ENCODE measurements at places on chromosomes 3 and 15.

GRCh38 chr15:29311696-29312095 is 42.1 kb upstream of the NSMCE3 start:
- no peak for DNase-seq

DNA sequence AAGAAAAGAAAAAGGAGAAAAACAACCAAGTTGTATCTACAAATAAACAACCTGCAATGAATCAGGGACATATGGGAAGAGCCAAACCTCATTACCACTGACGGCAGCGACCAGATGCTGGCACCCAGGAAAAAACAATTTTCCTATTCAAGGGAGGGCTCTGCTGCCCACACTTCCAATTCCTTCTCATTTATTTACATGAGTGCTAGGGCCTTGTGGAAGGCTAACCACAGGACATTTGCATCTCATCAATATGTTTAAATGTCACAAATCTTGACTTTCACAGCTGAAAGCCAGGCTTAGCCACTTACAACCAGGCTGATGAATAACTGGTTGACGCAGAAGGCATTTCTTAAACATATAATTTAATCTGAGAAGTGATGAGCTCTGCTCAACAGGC is 36.0 kb downstream of the RFTN1 start:
- DNase-seq, result peak; percentile 75

DNA sequence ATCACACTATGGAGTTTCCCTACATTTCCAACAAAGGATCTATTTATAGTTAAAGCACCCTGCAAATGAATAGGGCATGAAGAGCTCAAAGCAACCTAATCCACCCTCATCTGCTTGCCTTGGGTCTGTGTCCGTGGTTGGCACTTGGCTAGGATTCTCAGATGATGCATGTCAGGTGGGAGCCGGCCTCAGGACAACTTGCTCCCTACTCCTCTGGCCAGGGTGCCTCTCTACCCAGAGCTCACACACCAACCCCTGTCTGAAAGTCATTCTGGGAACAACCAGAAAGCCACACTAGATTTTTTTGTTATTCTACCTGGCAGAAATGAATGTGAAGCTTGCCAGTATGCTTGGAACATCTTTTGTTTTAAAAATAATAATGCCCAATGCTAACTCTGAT is 13.2 kb downstream of the ARHGEF3 start:
- no peak for DNase-seq

DNA sequence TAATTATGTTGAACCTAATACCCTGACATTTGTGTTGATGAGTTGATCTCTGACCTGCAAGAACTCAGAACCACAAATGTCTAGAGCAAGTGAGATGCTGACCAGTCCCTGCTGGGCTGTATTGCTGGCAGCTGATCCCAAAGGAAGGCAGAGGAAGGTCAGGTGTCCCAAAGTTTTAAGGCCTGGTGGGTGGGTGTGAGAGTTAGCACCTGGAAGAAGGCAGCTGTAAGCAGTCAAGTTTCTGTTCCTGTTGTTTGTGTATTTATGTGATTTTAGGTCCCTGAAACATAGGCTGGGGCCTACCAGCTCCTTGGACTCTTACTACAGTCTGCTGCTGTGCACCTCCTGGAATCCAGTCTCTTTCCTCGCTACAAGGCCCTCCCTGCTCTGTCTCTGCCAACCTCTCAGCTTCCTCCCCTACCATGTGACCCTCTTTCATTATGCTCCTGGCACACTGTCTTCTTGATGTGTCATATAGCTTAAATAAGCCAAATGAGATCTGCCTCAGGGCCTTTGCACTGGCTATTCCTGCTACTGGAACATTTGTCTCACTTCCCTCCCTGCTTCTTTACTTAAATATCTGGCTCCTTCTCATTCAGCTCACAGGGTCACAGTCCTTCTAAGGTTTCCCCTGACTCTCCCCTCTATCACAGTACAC is 31.0 kb upstream of the ATOSA start:
- DNase-seq, result no peak

DNA sequence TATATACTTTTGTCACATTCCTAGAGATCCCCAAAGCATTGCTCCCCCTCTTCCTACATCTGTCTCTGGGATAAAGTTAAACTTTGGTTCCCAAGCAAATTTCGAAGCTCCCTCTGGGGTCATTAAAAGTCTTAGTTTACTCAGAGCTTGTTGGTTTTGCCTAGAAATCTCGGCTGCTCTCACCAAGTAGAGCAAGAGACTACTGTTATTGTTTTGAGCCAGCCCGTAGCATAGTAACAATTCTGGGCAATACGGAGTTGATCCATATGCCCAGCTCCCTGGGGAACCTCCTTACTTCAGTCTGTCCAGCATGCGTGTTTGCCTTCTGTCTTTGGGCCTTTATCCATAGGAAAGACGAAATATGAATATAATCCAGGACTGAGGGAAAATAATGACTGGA is 10.0 kb upstream of the P3H2 start:
- DNase-seq, result no peak

DNA sequence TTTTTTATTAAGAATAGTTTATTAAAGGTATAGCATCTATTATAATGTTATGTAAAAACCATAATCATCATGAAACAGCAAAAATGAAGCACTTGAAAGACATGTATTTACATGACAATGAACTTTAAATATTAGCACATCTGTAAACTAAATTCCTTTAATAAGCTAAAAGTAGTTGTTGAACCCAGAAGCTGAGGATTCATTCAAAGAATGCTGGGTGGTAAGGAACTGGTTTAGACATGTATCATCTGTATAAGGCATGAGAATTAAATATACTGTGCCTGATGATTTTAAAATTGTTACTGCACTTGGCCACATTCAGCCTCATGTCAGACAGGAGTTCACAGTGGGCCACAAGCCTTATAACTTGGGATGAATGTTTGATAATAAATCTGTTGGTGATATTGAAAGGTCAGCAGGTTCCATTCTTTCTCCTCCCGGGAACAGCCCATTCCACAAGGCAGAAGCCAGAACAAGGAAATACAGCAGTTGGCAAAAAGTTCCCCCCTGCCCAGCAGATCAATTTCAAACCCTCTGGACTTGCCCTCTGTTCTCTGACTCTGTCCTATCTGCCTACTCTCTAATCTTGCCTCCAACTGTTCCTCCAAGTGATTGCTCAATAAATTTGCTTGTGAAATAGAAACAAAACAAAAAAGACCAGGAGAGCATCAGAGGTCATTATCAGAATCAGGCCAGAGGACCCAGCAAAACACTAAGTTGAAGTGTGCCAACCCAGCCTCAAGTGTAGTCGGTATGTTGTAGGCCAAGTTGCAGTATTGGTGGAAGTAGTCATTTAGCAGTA is 49.8 kb upstream of the TEX264 start:
- DNase-seq, result peak; percentile 75

DNA sequence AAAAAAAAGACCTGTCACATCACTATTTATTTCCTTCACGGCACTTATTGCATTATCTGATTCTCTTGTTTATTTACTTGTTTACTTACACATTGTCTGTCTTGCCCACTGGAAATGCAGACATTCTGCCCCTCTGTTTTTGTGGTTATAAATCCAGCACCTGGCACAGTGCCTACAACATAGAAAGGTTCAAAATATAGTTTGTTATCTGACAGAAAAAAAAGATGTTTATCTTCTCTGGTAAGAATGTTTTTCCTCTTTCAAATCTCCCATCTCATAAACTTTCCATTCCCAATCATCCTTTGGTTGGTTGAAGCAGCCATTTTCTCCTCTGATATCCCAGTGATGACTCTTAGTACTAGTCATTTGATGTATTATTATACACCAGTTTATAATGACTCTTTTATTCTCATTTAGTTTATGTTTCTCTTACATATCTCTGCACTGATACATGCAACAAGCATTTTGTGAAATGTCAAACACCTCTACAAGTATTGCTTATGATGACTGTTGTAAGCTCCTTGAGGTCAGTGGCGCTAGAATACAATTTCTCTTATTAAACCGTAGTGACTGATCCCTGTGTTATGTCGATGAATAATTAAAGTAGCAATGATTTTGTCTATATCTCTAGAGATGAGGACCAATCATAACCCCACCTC is 398.4 kb upstream of the TBL1XR1 start:
- DNase-seq, result peak; percentile 57

- DNase-seq, result no peak
Observed at GRCh38 chr15:66641485-66642315, 60.3 kb upstream of the SMAD6 start.

DNA sequence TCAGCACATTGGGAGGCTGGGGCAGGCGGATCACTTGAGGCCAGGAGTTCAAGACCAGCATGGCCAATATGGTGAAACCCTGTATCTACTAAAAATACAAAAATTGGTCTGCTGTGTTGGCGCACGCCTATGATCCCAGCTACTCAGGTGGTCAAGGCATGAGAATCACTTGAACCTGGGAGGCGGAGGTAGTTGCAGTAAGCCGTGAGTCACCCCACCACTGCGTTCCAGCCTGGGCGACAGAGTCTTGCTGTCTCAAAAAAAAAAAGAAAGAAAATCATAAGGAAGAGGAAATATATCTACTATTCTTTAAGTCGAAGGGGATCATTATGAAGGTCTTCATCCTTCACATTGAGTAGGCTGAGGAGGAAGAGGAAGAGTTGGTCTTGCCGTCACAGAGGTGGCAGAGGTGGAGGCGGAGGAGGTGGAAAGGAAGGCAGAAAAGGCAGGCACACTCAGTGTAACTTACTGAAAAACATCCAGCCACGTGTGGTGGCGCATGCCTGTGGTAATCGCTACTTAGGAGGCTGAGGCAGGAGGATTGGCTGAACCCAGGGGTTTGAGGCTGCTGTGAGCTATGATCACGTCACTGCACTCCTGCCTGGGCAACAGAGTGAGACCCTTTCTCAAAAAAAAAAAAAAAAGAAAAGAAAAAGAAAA is 14.2 kb downstream of the CSK start:
- no peak for DNase-seq

- DNase-seq, result no peak
Observed at GRCh38 chr15:95327183-95327525, 1003.3 kb upstream of the NR2F2 start.

- no peak for DNase-seq
Observed at GRCh38 chr15:77001966-77002365, 7.0 kb downstream of the PSTPIP1 start.

DNA sequence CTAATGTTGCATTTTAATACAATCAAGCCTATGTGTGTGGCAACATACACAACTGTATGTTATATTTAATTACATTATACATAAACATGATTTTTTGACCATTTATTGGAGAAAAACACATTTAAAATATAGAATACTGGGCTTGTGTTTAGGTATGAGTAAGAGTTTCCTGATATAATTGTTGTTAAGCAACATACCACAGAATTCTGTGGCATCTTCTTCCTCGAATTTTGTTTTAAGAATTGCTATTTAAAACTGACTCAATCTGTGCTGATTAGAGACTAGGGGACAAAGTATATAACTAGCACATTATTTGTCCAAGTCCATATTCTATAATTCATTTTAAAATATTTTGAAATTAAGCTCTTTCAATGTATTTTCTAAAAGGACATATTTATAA is 376.8 kb upstream of the THBS1 start:
- DNase-seq, result no peak

GRCh38 chr15:61339516-61339915 is 110.4 kb upstream of the RORA start:
- DNase-seq, result no peak

DNA sequence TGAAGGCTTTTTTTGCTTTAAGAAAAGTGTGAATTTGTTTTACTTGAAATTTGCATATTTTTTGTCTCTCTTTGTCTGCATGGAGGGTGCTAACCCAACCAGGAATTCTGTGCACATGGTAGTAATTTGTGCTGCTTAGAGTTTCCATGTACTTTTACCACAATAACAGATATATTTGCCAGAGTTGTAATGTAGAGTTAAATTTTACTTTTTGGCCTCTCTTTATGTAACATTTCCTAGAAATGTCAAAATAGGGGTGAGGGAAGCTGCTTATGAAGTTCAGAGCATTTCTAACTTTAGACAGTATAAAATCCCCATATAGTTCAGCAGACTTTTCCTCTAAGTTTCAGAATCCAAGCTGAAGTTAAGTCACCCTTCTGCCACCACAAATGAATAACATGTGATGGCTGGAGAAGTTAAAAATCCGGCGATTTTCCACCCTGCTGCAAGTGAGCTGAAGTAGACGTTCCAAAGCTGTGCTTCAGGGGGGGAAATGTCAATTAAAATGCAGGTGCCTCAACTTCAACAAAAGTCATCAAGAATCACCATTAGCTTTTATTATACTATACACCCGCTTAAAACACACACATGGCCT is 385.7 kb upstream of the NR2F2 start:
- DNase-seq, result no peak

Measured in fibroblast of villous mesenchyme (primary cell).